ENCODE measurements at places on chromosomes 1 and 21. TPM values are rescaled to one million over a fixed set of nuclear protein-coding genes. Genes with fewer than 3 reads are reported as not detected.

The A3GALT2 gene
- total RNA-seq, result not detected

The CRNN gene
- 3.5 TPM for total RNA-seq

The FHAD1 gene
- 1.6 TPM for total RNA-seq

DNA sequence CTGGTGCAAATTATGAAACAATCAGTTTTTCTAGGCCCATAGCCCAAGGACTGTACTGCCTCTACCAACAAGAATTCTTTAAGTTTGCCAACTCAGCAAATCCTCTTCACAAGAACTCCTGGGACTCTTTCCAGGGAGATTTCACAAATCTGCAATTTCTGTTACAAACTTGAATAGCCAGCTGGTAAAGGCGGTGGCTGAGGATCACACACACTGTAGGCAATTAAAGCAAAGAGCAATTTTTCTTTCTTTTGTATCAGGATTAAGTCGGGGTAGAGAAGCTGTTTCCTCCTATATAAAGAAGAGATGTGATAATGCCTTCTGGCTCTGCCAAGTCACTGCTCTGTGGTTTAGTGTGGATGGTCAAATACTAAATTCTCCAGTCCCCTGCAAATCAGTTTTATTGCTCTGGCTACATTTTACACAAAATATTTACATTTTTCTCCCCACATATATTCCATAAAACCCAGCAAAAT, 1.7 kb downstream of the ALDH9A1 start:
- DNase-seq, result no peak

DNA sequence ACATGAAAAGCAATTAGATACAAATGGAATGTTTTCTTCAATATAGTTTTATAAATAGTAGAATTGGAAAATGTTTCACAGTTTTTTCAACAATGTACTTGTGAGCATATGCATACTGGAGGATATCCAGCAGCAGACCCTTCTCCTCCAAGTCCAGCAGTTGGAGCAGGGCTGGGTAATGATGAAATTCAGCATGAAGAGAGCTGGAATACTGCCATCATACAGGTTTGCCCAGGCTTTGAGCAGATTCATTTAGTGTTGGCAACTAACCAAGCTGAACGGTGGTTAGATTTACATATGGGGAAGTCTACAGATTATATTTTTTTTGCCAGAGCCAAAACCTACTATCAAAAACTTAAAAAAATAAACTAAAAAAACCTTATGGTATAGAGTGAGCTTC, 38.3 kb downstream of the WDR3 start:
- no peak for DNase-seq

DNA sequence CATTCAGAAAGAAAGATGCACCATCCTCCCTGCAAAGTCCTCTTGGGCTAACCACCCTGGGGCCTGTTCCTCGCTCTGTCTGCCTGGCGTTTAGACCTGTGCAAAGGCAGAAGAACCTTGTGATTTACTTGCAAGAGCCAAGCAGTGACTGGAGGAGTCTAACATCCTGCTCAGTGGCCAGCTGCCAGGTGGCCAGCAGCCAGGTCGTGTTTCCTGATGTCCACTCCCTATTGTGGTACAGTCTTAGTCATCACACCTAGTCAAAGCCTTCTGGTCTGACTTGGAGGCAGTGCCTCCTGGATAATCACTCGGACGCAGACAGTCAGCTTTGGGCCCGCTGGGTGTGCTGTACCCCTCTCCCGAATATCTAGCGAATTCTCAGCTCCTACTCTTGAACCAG, 118.1 kb downstream of the PGBD5 start:
- no peak for DNase-seq

DNA sequence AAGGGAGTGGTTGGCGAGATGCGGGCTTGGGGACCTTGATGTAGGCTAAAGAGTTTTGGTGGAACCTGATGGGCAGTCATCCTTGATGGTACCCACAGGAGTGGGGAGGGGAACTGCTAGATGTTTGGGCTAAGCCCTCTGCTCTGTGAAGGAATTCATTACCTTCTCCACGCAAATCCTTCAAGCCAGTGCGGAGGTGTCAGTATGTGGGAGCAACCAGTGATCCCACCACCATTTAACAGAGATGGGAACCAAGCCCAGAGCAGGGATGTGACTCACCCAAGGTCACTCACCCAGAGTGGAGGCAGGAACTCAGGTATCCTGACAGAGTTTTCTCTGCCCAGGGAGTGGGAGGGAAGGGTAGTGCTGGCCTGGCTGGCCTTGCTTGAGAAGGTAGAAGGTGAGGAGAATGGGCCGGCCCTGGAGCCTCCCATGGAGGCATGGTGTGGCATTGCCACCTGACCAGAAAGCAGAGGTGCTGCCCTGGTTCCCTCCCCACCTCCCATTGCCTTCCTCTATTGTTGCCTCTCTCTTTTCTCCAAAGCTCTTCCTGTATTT, 51.2 kb upstream of the STUM start:
- DNase-seq, result no peak

- DNase-seq, result peak; percentile 81
Observed at GRCh38 chr1:32335790-32336590, at the start of gene MARCKSL1. Gene MARCKSL1, minus strand, starts transcription at chr1:32336233. Its CDS starts 200 bp downstream, at chr1:32336033.

DNA sequence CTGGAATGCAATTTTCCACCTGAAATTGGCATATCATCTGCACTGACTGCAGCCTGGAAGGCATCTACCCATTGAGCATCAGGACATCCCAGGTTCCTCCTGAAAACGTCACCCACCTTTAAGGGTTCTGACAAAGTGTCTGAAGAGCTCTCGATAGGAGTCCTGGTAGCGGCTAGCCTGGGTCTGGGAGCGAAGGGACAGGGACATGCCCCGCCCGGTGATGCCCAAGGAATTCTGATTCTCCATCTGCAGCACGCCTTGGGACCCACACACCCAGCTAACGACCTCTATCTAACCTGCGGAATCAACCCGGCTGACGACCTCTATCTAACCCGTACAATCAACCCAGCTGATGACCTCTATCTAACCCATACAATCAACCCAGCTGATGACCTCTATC, 13.3 kb upstream of the CCDC27 start:
- DNase-seq, result no peak

The UTS2 gene
- not detected for total RNA-seq

DNA sequence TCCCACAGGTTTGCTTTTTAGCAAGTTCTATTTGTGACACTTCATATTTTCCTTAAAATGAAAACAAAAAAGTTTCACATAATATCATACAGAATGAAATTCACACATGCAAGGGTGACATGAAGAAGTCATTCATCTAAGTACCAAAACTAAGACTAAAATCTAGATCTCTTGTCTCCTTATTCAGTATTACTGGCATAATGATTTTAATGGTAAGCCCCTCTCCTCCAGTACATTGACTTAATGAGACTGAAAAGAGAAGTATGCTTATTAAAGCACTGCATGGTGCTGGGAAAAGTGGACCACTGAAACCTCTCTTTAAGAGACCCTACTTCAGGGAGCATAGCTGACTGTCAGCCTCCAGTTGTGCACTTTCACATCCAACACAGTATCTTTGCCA, 99.5 kb downstream of the NEGR1 start:
- no peak for DNase-seq

DNA sequence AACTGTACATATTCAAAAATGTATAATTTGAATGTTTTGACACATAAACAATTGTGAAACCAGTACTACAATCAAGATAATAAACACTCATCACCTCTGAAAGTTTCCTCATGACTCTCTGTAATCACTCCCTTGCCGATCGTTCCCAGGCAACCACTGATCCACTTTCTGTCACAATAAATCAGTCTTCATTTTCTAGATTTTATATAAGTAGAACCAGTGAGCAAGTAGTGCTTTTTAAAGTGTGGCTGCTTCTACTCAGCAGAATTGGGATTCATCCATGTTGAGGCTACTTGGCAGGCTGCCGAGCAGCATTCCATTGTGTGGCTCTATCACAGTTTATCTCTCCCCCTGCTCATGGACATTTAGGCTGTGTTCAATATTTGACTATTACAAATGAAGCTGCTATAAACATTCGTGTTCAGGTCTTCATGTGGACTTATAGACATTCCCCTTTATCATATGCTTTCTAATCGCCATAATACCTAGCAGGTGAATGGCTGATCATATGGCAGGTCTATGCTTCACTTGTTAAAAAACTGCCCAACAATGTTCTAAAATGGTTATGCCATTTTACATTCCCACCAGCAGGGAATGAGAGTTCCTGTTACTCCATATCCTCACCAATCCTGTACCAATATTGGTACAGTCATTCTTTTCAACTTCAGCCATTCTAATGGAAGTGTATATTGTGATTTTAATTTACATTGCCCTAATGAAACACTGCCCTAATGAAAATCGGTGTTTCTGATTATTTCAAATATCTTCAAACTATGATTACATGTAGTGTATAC, 20.5 kb downstream of the TEX38 start:
- DNase-seq, result no peak

GRCh38 chr1:30746212-30747032, 11.2 kb downstream of the LAPTM5 start:
- no peak for DNase-seq

- no peak for DNase-seq
Observed at GRCh38 chr1:58774027-58774426, 9.8 kb downstream of the JUN start.

DNA sequence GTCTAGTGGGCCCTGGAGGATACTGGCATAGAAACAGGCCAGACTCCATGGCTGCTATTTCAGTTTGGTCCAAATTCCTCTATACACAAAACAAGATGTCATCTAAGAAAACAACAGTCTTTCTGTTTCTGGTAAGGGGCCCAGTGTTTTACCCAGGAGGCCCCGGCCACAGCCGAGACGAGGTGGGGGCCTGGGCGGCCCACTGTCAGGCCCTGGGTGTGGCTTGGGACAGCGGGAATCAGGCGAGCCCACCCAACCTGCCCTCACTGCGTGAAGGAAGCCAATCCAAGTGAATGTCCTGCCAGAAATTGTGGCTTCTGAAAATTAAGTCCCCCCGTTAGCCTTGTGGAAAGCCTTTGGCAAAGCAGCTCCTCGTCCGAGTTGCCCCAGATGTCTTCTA, 31.2 kb upstream of the GPR153 start:
- DNase-seq, result no peak

GRCh38 chr1:26404641-26405040, 6.0 kb upstream of the LIN28A start:
- no peak for DNase-seq

DNA sequence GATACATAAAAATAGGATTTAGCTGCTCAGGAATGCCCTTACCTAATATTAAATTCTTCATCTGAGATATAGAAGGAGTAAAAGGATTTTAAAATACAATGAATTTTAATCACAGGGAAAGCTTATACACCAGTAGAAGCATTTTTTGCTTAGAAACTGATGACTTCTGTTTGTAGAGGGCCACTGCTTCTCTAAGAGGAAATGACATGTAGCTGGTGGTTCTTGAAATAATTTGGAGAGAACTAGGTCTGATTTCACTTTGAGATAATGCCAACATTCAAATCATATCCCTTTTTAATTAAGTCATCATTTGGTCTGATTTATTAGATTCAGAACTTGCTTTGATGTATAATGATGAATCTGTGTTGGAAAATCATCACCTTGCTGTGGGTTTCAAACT, 166.6 kb upstream of the SGIP1 start:
- no peak for DNase-seq

The FMO4 gene
- 1.5 TPM for total RNA-seq

DNA sequence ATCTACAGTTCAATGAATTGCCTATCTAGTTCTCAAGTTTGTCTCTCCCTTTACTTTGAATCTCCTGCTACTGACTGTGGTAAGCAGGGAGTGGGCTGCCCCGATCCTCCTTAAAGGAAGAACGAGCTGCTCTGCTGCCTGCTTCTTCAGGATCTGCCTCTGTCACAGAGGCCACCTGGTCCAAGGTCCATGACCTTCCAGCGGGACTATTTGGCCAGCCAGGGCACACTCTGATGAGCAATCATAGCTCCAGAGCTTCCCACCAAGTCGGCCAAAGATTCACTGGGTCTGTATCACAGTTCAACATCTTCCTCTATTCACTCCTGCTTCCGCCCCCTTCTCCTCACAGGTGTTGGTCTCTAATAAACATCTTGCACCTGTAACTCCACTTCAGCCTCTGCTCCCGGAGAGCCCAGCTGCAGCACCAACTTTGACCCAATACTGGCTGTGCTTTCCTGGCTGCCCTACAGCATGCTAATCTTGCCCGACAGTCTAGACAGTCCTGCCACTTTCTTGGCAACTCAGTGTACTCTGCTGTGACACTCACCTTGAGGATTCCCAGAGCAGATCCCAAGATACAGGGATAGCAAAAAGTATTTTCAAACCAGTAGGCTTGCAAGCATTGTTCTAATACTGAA, 16.9 kb upstream of the MAP10 start:
- DNase-seq, result no peak

DNA sequence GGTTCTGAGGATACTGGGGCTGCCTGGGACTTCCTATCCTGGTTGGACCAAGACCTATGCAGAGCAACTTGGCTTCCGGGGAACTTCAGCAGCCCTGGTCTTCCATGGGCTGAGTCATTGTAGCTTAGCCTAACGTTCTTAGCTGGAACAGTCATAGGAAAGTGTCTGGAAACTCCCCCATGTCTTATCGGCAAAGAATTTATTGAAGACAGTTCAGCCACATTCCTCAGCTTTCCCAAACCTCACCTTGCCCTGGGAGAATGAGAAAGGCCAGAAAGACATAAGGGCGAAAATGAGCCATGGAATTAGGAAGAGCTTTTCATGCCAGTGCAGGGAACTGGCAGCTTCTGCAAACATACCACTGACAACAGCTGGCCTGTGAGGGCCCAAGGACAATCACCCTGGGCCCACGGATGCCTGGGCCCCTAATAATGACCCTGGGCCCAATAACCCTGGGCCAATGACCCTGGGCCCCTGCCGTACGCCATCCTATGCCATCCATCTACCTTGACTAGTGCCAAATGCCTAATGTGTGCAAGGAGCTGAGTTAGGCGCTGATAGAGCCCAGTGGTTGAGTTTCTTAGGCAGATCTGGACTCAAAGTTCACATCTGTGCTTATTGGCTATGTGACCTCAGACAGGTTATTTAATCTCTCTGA, 114.4 kb upstream of the GADD45A start:
- DNase-seq, result no peak

The APCS gene
- total RNA-seq, result 1.3 TPM

Data from suprapubic skin (tissue), 4 donors.